ENCODE measurements at places on chromosomes 11 and 22.

GRCh38 chr22:23773483-23774113 is 949 bp downstream of the MMP11 start:
- no peak for DNase-seq

GRCh38 chr22:17358415-17358814 is 10.8 kb upstream of the CECR2 start:
- no peak for DNase-seq

- DNase-seq = peak; percentile 99
Observed at GRCh38 chr11:19679952-19680828, 32.4 kb upstream of the NAV2 start.

- no peak for DNase-seq
Observed at GRCh38 chr22:47295226-47295901, 532.9 kb downstream of the TBC1D22A start.

DNA sequence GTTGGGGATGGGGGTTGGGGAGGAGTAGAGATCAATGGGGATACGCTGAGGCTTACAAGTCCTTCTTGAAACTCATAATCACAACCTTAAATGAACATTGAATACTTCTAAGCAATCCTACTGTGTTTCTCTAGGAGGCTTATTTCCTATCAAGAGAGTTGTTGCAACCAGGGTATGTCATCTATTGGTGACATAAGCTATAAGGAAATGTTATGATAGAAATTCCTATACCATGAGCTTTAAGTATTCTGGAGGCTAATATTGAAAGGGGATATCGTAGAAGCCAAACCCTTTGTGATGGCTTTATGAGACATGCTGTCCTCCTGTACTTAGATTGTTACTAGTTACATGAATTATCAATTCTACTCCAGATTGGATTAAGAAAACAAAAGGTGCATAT is 72.9 kb downstream of the DKK3 start:
- peak; percentile 59 for DNase-seq
